Activated naive CD8-positive, alpha-beta T cell treated with anti-CD3 and anti-CD28 coated beads for 36 hours (primary cell): ENCODE measurements at places on chromosomes 16 and 17.

DNA sequence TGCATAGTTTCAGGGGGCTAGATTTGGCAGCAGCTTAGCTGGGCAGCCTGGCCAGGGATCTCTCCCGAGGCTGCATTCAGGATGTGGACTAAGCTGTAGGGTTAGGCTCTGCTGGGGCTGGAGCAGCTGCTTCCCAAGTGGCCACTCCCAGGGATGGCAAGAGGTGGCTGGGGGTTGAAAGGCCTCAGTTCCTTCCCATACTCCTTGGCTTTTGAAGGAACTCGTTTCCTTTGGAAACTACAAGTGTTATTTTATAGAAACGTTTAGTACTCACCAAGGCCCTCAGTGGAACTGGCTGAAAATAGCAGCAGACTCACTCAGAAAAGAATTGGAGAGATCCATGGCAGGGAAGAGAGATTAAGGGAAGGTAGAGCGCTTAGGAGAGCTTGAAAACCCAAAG is 76.4 kb downstream of the WWP2 start:
- DNase-seq = no peak

DNA sequence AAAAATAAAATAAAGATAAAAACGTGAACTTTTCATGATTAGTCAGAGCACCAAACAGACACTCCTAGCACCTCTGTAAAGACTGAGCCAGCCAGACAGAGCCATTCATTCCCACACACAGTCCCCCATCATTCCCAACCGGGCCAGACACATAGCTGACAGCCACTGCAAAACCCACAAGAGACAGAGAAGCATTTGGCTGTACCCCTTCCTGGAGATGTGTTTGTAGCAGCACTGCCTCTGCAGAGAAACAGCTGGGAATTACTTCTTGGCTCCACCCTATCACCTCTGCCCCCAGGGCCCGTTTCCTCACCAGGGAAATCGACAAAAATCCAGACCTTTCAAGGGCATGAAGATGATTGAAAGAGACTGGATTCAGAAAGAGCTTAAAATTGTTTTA is 46.4 kb downstream of the MYH11 start:
- DNase-seq = no peak

DNA sequence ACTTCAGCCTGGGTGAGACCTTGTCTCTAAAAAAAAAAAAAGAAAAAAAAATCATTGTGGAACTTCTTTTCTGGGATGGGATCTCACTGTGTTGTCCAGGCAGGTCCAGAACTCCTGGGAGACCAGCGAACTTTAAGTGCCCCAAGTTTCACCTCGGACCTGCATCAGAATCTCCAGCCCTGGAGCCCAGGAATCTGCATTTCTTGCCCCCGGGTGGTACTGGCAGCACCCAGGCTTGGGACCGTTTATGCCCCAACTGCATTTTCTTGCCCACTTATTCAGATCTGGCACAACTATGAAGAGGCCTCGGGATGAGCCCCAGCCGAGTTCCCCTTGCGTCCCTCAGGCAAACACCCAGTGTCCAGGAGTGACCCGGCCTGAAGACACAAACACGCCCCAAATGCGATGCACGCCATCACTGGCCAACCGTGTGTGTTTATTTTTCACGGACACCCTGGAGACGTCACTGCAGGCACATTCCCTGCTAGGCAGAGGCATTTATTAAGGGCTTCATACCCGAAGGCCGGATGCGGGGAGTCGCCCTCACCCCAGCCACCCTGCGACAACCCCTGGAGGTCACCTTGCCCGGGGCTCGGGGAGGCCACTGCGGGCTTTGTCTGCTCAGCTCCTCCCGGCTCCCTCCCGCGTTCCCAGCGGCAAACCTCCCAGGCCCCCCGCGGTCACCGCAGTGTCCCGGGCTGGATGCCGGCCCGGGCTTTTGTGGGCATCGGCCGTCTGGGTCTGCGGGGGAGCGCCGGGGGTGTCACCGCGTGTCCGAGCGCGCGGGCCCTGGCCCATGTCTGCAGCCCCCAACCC is 684 bp upstream of the SPIRE2 start:
- DNase-seq = no peak

DNA sequence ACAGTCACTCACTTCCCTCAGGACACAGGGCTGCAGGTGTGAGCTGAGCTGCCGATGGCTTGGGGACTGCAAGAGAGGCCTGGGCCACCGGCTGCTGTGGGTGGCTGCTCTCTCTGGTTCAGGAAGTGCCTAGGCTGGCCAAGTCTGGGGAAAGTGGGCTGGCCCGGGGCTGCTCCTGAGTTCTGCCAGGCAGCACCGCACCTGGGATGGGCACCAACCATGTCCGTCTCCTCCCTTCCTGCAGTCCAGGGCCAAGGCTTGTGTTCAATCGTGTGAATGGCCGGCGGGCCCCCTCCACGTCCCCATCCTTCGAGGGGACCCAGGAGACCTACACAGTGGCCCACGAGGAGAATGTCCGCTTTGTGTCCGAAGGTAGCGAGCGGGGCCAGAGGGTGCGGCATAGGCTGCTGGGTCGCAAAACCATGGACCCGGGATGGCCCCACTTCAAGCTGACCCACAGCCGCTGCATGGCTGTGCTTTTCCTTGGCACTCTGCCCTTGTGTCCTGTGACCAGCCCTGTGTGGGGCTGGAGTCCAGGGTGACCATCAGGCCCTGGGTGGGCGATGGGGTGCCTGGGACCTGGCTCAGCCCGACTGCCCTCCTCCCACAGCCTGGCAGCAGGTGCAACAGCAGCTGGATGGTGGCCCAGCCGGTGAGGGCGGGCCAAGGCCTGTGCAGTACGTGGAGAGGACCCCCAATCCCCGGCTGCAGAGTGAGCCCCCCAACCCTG is 1.8 kb upstream of the WDR90 start:
- no peak for DNase-seq

- DNase-seq = no peak
Measured at GRCh38 chr17:76053246-76054111, 18.8 kb downstream of the SRP68 start.

DNA sequence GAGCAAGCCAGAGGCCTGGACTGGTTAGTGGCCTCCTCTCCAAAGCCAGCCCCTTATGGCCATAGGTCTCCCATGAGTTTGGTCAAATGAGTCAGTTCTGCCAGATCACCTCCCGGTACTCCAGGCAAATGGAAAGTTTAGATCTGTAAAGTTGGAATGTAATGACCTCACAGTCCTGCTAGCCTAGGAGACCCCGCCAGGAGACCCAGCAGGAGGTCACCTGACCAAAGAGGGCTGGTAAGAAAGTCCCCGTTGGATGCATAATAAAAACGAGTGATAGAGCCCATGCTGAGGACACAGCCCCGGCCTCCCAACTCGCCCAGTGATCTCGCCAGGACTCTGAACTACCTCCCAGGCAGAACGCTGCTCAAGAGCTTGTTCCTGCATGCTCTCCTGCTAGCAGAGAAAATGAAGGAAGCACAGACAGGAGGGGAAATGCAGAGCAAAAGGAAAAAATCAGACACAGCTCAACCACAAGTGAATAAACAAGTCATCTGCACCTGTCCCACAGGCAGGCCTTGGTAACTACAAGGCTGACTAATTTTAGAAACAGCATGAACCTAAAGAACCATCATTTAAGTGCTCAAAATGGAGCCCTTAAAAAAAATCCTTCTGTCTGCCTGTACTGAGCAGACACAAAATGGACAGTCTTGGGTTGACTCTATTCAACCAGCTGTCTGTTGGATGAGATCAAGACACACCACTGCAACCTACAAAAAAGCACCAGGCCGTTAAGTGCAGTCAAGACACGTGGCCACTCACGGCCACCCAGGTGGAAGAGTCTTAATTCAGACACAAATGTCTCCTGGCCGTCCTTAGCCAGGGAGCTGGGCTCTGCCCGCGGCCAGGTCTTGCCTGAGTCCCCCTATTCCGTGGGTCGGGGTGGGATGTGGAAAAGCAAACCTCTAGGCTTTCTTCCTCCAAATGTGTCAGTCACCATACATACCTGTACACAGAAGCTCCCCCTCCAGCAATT is 9.2 kb downstream of the CDIP1 start:
- peak; percentile 31 for DNase-seq

- no peak for DNase-seq
Measured at GRCh38 chr16:51148678-51149228, 2.3 kb downstream of the SALL1 start.

DNA sequence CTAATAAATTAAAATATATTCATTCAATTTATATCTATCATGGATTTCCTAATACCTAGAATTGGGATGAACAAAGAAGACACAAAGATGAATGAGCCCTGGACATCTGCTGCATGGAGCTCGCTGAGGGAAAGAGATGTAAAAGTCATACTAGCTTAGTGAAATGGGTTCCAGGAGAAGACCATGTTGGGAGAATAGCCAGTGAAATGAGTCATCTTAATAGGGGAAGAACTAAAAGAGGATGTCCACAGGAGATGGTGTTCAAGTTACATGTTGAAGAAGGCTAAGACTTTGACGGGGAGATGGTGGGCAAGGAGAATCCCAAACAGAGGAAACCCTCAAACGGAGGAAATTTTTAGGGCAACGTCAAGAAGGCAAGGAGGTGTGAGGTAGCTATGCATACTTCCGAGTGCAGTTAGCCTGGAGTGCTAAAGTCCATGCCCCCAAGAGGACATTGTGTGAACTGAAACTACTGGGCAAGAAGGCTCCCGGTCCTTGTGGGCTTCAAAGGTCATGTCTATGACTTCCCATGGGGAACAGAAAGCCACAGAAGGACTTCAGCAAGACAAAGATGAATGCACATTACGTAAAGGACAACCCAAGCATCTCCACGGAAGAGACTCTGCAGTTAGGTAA is 220.5 kb upstream of the CDH11 start:
- no peak for DNase-seq

- no peak for DNase-seq
Measured at GRCh38 chr16:30342751-30343490, 12.2 kb downstream of the CD2BP2 start.

DNA sequence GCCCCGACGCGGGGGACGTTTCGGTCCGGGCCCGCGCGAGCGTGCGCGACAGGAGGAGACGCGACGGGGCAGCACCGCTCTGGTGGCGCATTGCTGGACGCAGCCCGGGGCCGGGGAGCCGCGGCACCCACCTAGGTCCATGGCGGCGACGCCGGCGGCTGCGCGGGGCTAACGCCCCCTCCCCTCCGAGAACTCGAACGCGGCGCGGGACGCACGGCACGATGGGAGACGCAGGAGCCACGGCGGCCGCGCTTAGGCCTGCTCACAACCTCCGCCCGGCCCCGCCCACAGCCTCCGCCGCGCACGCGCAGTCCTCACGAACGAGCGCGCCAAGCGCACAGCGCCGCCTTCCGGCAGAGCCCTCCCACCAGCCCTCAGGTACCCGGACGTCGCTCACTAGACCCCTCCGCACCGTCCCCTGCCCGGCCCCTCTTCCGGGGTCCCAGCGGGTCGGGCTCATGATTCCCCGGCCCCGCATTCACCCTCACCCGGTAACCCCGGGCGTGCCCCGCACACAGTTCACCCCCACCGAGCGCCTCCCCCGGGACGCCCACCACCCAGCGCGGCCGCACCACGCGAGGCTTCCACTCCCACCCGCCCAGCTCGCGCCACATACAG is at the start of gene GEMIN4:
Gene GEMIN4, minus strand, starts transcription at position 263 of the 618 bp plus-strand sequence. Its CDS starts 122 bp downstream, at position 141.
- peak; percentile 98 for DNase-seq

DNA sequence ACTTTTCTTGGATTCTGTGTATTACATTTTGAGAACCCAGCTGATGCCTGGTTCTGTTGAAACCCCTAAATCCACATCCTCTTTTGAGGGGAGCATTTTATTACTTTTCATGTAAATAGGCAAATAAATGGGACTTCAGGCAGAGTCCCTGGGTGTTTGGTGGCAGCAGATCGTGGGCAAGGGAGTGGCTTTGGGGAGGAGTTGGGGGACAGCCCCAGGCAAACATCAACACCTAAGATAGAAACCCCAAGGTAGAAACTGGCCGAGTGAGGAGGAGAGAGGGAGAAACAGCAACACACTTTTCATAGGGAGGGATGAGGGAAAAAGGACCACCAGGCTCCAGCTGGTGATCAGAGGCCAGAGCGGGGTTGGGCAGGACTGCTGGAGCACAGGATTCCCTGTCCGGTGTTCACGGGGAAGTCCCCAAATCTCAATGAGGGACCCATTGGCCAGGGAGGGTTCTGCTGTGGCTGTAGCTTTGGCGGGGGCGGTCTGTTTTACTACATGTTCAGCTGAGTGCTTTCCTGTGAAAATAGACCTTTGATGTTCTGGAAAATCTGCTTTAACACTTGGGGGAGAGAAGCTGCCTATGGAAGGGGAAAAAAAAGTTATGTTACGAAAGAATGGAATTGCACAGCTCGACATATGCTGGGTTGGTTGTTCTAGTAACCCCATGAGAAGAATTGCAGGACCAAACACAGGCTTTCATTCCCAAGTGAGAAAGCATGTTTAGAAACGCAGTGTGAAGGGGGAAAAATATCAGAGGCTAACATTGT is 46.6 kb downstream of the MSI2 start:
- no peak for DNase-seq

- DNase-seq = no peak
Measured at GRCh38 chr16:17658881-17659280, 188.1 kb upstream of the XYLT1 start.

GRCh38 chr16:3511286-3512180 is 10.7 kb downstream of the CLUAP1 start:
- DNase-seq = no peak

DNA sequence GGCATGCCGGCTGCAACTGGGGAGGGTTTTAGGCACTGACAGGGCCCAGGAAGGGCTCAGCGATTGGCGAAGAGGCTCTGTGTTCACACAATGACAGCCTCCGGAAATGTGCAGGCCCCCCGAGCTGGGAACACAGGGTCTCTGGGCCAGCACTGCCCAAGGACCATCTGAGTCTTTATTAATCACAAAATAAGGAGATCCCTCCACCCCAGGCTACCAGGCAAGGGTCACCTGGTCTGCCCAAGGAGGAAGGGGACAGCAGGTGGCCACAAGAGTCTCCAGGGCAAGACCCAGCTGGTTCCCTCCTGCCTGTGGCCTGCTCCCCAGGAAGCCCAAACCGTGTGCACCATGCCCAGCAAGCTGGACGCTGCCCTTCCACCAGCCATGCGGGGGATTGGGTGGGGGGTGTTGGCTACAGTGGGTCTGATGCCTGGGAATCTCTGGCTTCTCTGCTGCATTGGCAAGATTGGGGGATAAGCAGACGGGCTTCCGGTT is 52.1 kb upstream of the TNRC6C start:
- DNase-seq = no peak

DNA sequence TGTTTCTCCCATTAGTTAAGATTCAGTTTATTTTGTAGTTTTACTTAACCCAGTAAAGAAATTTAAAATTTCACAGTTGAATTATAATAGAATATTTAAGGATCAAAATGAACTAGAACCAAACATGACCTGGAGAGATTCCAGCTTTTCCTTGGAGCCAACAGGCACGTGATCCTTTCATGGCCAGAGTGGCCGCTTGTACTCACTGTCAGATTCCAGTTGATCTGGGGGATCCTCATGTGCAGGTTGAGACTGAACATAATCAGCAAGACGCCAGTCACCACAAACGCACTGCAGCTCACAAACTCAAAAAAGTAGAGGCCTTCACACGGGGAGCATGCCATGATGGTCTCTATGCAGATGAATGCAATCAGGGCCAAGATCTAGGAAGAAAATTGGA is 31.7 kb downstream of the CMTM3 start:
- no peak for DNase-seq

GRCh38 chr17:8294361-8294760 is 839 bp downstream of the SLC25A35 start:
- DNase-seq = no peak

GRCh38 chr16:74456290-74456625 is 35.0 kb upstream of the CLEC18B start:
- DNase-seq = no peak

- peak; percentile 46 for DNase-seq
Measured at GRCh38 chr17:58352596-58353388, 791 bp upstream of the SUPT4H1 start.
